LoVo (cell line): ENCODE measurements at places on chromosomes 1 and 21.

GRCh38 chr21:42959728-42960127, 14.6 kb upstream of the PKNOX1 start:
- DNase-seq = no peak

DNA sequence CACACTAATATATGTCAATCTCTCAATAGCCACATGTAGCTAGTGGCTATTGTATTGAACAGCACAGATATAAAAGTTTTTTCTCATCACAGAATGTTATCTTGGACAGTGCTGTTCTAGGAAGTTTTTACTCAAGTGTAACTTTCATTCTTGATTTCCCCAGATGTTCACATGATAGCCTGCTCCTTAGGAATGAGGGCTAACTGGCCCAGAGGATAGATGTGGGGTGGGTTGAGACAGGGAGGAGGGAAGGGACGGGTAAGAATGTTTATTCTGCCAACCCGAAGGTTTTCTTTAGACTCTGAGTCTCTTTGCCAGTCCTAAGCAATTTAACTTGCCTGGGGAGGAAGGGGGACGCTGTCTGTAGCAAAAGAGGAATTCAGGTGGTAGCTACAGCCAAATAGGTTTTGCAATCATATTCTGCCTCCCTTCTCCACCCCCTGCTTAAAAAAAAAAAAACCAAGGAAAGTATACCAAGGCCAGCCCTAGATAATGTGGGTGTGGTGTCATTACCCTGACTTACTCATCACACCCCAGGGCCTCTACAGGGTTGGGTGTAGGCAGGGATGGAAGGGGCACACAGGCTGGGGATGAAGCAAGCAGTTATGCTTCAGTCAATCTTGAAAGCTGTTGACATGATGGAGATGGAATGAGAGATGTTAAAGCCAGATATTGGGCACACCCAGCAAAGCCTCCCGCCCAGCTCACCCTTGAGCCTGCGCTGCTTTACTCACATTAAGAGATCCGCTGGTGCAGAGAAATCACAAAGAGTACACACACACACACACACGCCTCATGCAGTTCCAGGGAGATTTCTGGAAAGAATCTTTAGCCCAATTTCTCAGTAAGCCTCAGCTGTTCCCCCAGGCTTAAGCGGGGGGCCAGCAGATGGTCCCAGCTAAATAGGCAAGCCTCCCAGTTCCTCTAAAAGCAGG, 59.9 kb downstream of the PLXNA2 start:
- DNase-seq = peak; percentile 88

DNA sequence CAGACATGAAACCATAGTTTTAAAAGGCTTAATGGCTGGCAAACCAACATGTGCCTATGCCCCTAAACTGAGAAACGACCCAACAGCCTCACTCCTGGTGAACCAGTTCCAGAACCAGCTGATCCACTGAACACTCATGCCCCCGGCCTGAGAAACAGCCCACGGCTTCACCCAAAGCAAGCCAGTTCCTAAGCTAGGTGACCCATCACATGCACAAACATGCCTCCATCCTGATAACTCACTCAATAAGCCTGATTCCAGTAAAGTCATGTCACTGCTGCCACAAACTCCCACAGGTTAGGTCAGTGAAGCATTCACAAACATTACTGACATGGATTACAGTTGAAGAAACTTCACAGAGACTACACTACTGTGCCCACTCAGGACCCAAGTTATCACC, 161.6 kb downstream of the USH2A start:
- DNase-seq = no peak

DNA sequence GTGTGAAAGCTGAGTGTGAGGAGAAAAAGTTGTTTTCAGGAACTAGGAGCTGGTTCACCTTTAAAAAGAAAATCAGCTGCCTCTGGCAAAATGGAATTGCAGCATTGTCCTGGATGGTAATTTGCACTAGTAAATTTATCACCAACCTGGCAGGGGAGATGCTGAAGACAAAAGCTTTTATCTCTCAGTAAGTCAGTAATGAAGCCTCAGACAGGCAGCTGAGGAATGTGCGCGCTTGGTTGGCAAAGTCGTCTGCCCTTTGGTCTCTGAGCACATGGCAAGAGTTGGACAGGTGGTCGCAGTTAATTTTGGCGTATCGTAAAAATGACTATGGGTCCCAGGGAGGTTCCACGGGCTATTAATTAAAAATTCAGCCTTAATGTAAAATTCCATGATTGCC, 131.9 kb downstream of the BACH1 start:
- DNase-seq = no peak

DNA sequence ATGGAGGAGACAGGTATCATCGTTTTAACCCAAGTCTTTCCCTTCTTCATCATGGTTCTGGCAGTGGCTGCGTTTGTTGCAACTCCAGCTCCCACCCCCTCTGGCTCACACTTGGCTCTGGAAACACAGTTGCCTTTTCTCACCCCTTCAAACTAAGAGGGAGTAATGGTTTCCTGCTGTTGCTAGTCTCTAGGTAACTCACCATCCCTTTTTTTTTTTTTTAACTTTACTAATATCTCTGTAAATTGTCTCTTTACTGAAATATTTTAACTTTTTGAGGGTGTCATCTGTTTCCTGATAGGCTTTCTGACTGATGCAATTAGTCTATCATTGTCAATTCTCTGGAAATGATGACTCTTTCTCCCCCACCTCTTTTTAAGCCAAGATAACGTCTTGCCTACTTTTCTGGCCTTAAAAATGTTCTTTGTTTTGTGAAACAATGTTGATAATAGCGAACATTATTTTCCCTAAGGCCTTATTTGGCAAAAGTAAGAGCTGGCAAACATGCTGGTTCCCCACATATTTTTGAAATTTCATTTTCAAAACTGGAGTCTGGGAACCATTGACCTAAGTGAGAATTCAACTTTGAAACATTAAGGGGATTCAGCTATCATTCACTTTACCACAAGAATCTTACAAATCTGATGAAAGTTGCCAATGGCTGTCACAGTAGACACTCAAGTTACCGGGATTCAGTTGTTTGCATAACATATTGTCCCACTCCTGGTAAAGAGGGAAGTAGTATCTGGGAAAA, 85.3 kb downstream of the LEPR start:
- no peak for DNase-seq

DNA sequence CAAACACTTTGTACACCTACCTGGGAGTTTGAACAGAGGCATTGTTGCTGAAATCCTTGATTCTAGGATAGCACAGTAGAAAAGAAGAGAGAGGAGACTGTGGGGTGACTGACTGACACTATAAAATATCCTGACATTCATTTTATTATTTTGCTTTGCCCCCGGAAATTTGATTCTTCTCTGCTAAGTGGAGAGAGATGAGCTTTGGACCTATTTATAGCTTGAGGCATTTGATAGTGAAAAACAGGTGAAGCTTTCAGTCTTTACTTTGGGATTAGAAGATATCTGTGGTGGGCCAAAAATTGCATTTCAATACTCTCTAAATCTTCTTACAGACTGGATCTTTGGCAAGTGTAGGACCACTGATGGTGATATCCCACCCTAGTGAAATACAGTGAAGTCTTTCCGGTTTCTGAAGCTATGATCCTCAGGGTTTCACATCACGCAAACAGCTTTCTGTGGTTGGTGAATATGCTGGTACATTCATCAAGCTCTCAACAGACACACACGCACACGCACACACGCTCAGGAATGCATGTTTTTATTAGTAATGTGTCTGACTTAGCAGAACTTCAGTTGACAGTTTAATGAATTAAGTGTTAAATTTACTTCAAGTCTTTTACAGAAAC, at the start of gene AMPD1:
AMPD1 (minus strand) TSS at position 117 of the 629 bp plus-strand sequence; CDS start at position 42, 75 bp downstream.
- no peak for DNase-seq

DNA sequence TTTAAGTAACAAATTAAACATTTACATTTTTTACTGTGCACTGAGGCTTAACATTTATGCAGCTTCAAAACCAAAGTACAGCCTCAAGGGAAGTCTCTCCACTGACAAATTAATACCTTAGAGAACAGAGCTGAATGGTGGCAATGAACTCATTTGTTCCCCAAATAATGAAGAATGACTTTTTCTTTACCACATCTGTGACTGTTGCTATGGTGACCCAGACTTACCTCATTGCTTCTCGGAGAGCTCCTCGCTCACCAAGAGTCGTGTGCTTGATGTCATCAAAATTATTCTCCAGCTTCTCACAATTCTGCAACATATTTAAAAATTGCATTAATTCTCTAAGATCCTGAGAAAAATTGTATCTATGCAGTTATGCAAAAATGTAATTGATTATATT, 92.9 kb downstream of the DPYD start:
- DNase-seq = no peak

- peak; percentile 94 for DNase-seq
Measured at GRCh38 chr1:16143566-16144324, 12.1 kb downstream of the EPHA2 start.

- DNase-seq = no peak
Measured at GRCh38 chr1:2821966-2822620, 20.6 kb upstream of the TTC34 start.

GRCh38 chr1:104797982-104798381, 1048.3 kb downstream of the AMY1C start:
- DNase-seq = peak; percentile 2

GRCh38 chr1:201468501-201468843, 516 bp downstream of the PHLDA3 start:
- DNase-seq = no peak

DNA sequence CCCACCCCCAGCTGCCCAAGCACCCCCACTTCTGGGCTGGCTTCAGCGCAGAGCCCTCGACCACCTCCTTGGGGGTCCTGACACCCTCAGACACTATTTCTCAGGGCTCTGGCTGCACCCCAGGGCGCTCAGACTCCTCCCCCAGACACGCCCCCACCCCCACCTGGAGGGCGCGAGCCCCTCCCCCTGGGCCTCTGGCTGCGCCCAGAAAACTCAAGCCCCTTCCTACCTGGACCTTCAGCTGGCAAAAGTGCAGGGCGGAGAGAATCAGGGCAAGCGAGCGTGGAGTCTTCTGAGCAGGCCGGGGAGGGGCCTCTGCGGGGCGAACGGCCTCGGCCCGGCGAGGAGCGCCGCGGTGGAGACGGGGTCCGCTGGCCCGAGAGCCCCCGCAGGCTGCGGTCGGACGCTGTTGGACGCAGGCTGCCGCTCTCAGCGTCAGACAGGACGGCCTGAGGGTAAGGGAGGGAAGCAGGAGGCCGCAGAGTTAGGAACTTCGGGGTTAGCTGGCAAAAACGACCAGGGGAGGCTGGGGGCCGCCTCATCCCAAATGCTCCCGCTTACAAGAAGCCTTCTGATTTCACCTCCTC, 17.4 kb upstream of the NBPF1 start:
- DNase-seq = no peak

DNA sequence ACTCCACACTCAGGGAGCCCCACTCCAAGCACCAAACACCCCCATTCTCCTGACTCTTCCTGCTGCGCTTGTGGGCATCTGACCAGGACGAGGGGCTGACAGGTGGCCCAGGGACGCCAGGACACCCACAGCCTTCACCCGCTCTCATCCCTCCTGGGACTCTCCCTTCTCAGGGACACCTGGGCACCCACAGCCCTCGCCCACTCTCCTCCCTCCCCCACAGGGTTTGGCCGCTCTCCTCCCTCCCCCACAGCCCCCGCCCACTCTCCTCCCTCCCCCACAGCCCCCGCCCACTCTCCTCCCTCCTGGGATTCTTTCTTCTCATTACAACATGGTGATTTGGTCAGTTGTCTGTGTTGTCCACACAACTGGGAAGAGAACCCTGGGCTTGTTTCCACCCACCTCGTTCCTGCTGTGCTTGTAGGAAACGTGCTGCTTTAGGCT, 43.4 kb downstream of the PRDM15 start:
- no peak for DNase-seq

GRCh38 chr1:188906921-188907641, 1570.6 kb downstream of the BRINP3 start:
- DNase-seq = no peak

DNA sequence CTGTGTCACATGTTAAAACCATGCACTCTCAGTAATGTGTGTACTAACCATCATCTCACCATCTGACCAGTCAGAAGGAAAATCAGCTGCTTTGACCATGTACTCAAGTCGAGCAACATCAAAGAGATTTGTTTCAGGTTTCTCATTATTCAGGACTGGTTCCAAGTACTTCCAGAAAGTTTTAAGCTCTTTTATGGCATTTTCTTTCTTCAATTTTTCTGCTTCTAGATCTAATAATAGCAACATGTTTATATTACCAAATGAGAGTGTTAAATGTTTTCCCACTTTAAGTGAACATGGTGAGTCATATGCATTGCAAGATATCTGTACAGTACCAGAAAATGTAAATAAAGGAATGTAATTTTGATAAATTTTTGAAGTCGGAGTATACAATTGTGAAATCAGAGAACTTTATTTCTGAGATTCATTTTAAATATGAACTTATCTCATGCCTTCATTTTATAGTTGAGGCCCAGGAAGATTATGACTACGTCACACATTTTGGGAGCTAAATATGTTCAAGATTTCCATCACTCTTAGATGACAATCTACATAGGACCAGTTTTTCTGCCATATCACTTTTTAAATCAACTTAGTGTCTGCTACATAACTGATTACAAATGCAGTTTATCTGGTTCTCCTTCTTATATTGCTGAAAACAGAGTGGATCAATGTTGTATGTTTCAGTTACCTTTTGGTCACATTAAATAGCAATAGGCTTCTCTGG, 87.2 kb downstream of the SPAG17 start:
- no peak for DNase-seq

DNA sequence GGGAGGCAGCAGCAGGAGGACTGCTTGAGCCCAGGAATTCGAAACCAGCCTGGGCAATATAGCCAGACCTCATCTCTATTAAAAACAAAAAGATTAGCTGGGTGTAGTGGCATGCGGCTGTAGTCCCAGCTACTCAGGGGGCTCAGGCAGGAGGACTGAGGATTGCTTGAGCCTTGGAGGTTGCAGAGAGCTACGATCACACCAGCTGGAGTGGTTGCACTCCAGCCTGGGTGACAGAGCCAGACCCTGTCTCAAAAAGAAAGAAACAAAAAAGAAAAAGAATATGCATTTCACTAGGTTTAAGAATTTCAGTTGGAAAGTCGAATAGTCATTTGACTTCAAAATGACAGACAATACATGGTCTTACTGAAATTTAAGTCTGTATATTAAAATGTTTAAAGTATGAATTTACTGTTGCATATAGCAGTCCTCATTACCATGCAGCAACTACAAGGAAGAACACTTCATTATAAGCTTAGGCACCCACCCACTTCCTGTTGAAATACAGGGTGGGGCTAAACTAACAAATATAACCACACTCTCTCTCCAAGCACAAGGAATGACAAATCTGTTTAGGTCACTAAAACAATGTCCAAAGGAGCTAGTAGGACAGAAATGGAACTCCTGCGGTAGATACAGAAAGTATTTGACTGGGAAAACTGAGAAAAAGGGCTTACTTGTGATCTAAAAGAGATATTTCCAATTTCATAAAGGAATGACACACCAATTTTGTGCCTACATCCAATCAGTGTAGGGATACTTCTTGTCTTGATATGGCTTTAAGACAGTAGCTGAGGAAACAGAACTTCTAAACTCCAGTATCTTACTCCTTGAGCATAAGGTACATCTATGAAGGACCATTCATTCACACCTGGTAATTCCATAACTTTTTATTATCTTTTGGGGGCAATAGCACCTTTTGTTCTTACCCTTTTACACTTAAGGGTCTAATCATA, 44.1 kb downstream of the GPR3 start:
- DNase-seq = peak; percentile 83

- peak; percentile 5 for DNase-seq
Measured at GRCh38 chr1:205226868-205227583, 720 bp upstream of the TMCC2 start.
